ENCODE measurements at places on chromosomes 5 and 9. TPM values are rescaled to one million over a fixed set of nuclear protein-coding genes. Genes with fewer than 3 reads are reported as not detected.

DNA sequence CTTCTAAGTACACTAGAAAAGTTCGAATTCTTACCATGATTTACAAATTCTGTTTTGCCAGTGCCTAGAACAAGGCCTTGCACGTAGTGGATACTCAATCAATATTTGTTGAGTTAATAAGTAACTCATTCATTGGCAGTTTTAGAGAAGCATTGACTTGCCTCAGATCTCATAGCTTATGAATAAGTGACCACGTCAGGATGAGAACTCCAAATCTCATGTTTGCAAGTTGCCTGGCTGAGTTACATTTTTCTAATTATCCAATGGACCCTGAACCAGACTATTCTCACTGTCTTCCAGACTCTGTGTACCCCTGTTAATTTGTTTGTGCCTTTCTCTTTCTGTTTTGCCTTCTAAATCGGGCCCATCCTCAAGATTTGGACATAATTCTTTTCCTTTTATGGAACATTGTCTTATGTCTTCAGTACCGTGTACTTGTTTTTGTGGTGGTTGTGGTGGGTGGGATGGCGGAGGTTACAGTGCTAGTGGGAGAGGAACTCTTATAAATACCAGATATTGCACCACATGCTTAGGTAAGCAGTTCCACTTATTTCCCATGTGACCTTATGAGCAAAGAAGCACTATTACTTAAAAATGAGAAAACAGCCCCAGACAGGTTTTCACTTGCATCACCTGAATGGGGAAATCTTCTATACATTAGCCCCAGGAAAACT is 96.3 kb downstream of the UNC13B start:
- DNase-seq, result no peak

DNA sequence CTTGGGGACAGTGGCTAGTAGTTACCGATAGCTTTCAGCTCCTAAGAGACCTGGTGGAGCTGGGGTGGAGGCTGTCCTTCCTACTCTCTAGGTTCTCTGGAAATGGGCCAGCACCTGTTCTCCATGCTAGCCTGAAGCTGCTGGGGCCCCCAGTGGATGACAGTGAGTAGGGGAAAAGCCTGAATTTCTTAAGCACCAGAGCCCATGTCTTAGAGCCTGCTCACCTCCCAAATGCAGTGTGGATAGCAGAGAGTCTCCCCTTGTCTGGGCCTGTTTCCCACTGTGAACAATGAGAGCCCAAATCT is 105.8 kb downstream of the DAB2IP start:
- no peak for DNase-seq

Gene TGFBI
- total RNA-seq, result 322 TPM

- DNase-seq, result peak; percentile 21
Measured at GRCh38 chr5:2725980-2726765, 25.3 kb downstream of the IRX2 start.

- DNase-seq, result no peak
Measured at GRCh38 chr5:55711507-55712022, 559 bp downstream of the SLC38A9 start.

DNA sequence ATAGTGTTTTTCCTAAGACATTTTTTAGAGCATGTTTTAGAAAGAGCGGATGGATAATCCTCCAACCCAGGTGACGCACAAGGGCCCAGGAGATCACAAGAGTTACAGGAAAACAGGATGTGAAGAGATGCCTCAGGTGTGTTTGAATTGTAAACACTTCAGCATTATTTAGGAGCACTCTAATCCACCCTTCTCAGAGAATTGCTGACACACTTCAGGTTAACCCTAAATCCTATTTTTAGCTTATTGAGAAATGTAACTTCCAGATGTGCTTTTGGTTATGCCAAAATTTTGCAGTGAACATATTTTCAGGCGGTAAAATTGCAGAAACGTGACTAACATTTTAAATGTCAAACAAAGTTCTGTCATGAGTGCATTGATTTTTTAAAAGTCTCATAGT is 755.4 kb upstream of the CTNND2 start:
- DNase-seq, result no peak

Gene RNF183
- not detected for total RNA-seq

Gene QRFP
- total RNA-seq, result not detected

DNA sequence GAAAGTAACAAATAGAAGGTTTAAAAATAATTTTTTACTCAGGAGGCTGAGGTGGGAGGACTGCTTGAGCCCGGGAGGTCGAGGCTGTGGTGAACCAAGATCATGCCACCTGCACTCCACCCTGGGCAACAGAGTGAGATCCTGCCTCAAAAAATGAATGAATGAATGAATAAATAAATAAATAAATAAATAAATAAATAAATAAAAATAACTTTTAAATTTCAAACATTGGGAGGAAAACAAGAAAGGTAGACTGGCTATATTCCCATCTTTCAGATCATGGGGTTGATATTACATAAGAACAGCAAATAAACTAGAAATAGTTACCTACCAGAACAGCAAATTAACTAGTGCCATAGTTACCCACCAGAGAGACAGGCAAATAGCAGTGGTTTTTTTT is 75.7 kb downstream of the LHX2 start:
- DNase-seq, result no peak

DNA sequence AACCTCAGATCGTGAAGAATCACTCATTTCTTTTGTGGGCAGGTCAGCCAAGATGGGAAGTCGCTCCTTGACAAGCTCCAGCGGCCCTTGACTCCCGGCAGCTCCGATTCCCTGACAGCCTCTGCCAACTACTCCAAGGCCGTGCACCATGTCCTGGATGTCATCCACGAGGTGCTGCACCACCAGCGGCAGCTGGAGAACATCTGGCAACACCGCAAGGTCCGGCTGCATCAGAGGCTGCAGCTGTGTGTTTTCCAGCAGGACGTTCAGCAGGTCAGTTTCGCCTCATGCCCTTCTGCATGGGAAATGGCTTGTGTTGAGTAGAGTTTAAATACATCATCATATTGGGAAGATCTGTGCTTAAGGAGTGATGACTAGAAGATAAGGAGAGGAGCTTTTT is 173.3 kb downstream of the TRIO start:
- DNase-seq, result no peak

GRCh38 chr9:20940447-20941173 is 90.8 kb downstream of the HACD4 start:
- no peak for DNase-seq

GRCh38 chr5:72441862-72442540 is 65.2 kb downstream of the ZNF366 start:
- DNase-seq, result peak; percentile 71

- DNase-seq, result no peak
Measured at GRCh38 chr5:155189476-155189875, 175.9 kb downstream of the KIF4B start.

- no peak for DNase-seq
Measured at GRCh38 chr5:5306696-5307095, 115.8 kb upstream of the ICE1 start.

Gene PDGFRB
- total RNA-seq, result 360 TPM

GRCh38 chr5:78537821-78538220 is 110.8 kb downstream of the LHFPL2 start:
- DNase-seq, result no peak

DNA sequence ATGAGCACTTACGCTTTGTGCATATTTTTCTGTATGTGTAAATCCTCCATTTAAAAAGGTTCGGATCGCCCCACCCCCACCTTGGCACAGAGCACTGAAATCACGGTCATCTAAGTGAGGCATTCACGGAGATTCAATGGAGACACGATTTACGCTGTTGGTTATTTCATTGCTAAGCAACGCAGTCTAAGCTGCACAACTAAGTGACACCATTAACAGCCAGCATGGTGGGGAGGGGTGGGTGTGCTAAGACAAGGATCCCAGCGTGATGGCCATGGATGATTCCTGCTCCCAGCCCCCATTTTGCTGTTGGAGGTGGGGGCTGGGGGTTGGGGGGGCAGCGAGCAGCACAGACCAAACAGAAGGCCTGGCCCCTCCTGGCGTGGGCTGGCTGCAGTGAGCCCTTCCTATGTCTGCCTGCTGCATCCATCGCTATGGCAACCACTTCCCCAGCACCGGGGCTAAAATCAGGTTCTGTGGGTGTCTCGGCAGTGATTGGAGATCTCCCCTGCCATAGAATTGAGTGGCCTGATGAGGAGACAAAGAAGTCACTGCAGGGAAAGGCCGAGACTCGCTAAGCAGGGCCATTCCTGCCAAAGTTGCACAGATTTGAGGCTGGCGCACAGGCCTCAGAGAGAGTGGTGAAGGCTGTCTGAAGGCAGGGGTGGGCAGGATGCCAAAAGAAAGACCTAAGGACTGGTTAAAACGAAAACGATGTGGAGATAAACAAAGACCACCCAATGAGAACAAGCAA is 14.3 kb upstream of the MARCHF6 start:
- no peak for DNase-seq

Gene BHMT2
- total RNA-seq, result 16.3 TPM

DNA sequence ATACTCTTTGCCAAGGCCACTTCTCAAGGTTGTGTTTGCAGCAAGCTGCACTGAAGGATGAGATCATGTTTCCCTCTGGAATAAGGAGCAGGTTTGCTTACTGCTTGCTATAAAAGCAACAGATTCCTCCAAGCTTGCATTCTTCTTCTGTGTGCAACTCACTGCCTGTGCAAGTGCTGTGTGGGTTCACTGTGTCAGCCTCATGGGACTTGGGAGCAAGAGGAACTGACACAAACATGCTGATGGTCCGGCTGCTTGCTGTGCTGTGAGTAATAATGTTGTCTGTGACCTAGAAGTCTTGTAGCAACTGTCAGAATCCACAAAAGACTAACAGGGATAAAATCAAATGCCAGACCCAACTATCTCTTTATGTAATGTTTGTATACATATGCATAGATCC is 33.6 kb upstream of the SHC3 start:
- DNase-seq, result no peak
